ENCODE measurements at places on chromosomes 5 and 9. TPM values are rescaled to one million over a fixed set of nuclear protein-coding genes. Genes with fewer than 3 reads are reported as not detected.

Gene DMRT3
- total RNA-seq = not detected

Gene IL3
- total RNA-seq = not detected

Gene FSD1L
- 4.6 TPM for total RNA-seq

Gene SPINK6
- total RNA-seq = not detected

Gene BRINP1
- total RNA-seq = not detected

Gene ARSI
- total RNA-seq = 16.3 TPM

Gene OTP
- not detected for total RNA-seq

Gene SLC6A18
- total RNA-seq = not detected

Gene FST
- total RNA-seq = 29.1 TPM

Gene CAMK4
- total RNA-seq = 3.5 TPM

Gene PDCD1LG2
- 1.9 TPM for total RNA-seq

Gene KLF9
- total RNA-seq = 22.5 TPM

Gene RNF38
- 7.6 TPM for total RNA-seq

Gene MBLAC2
- total RNA-seq = 3.0 TPM

Gene PCDHGB5
- 33.0 TPM for total RNA-seq

Gene PALM2AKAP2
- total RNA-seq = 1.9 TPM

Gene ECSCR
- total RNA-seq = not detected

Gene IFNB1
- not detected for total RNA-seq

Gene DELE1
- total RNA-seq = 33.1 TPM

Gene CTSV
- total RNA-seq = 0.16 TPM

Gene MARVELD2
- 0.16 TPM for total RNA-seq

Gene CA9
- 0.86 TPM for total RNA-seq

Gene PCDHA4
- 0.86 TPM for total RNA-seq

Gene SHISAL2B
- 0.16 TPM for total RNA-seq

Gene PCDHB6
- total RNA-seq = 0.16 TPM

Gene MEIKIN
- not detected for total RNA-seq
